Omental fat pad (tissue), 4 donors: ENCODE measurements at places on chromosomes 1 and 21.

GRCh38 chr1:26145041-26145959 lies 13.6 kb upstream of the FAM110D start:
- peak; percentile 65 for DNase-seq

GRCh38 chr1:76827066-76827465 lies 40.2 kb upstream of the ST6GALNAC5 start:
- no peak for DNase-seq

DNA sequence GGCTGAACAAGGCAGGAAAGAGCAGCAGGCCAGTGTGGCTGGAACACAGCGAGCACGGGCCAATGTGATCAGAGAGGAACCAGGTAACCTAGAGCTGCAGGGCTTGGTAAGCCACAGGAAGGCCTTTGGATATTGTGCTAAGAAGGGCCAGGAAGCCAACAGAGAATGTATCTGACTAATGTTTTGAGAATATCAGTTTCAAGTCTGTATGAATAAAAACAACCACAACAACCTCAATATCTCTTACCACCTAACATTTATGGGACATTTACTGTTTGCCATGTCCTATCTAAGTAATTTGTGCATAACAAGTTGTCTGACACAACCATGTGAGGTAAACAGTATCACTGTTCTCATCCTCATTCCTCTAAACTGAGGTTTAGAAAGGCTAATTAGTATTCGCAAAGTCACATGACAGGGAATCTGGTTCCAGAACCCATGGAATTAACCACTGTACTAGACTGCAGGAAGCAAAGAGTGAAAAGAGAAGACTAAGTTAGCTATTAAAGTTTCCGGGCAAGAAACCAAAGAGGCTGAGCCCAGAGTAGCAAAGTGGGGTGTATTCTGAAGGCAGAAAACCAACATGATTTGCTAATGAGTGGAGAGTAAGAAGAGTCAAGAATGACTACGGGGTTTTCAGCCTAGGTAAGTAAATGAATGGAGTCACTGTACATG lies 38.9 kb downstream of the SPRTN start:
- DNase-seq, result no peak

- no peak for DNase-seq
Measured at GRCh38 chr1:204814166-204814884, 56.3 kb upstream of the NFASC start.

- no peak for DNase-seq
Measured at GRCh38 chr1:80776266-80776665, 1024.5 kb upstream of the ADGRL2 start.

DNA sequence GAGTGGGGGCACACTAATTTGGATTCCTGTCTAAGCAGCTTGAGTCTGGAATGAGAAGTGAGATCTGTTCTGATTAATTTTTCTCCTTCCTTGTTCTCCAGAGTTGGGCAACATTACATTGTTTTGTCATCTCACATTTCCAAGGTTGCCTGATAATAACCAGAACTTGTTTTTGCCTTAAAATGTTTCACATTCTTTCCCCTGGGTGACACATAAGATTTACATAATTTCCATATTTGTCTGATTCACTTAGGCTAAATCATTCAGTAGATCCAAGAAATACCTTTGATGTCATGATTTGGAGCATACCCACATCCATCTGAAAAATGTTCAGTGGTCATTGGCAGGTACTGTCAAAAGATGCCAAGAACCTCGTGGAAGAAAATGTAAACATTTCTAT lies 60.3 kb downstream of the XCL2 start:
- DNase-seq, result no peak

DNA sequence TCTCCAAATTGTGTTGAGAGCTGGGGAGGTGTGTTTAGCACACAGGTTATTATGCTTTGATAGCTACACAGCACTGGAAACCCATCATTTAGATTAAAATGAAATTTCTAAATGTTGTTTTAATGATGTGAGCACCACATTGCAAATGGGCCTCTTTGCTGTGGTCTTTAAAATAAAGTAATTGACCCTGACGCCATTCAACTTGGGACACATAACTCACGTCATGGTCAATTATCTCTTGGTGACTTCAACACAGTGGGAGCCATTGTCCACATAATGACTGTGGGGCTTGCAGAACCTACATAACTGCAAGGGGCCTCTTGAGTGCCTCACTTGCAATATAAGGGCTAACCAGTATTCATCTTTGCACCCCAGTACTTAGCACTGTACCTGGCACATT lies 280.4 kb downstream of the HLX start:
- DNase-seq, result no peak

GRCh38 chr1:210339500-210339899 lies 10.8 kb downstream of the HHAT start:
- no peak for DNase-seq

GRCh38 chr1:203296460-203297073 lies 8.8 kb upstream of the BTG2 start:
- DNase-seq, result no peak

DNA sequence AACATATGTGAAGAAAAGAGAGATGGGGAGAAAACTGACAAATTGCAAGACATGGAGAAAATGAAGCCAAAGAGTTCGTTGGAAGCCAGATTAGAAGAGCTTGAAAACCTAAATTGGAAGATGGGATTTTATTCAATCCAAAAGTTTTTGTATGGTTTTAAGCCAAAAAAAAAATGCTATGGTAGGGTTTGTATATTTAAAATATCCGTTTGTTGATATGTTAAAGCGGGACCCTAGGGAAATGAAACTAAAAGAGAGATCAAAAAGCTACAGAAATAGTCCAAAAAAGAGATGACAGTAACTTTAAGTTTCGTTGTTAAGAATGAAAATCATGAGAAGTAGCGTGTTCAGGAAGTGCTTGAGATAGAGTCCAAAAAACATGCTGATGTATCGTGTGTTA lies 617.7 kb upstream of the ADGRL2 start:
- no peak for DNase-seq

GRCh38 chr21:33030633-33031032 lies 4.9 kb downstream of the OLIG2 start:
- DNase-seq, result no peak

DNA sequence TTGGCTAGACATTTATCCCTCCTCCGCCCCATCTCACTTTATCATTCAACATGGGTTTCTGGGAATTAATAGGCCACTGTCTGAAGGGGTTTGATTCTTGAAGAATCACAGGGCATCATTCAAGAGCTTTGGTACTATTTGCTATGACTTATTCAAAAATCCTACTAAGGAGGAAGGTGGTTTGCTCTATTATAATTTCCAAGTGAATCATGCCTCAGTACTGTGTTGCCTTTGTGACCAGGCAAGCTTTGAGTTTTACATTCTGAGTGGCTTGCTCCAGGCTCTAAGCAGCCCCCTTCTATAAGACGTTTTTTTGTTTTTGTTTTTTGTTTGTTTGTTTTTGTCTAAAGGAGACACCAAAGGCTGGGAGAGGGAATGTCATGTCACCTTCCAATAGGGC lies 2.6 kb downstream of the C1orf21 start:
- no peak for DNase-seq

GRCh38 chr1:11990303-11991032 lies 10.2 kb downstream of the MFN2 start:
- DNase-seq, result no peak

GRCh38 chr1:13707164-13707563 lies 7.2 kb downstream of the PRDM2 start:
- no peak for DNase-seq

- no peak for DNase-seq
Measured at GRCh38 chr1:116164150-116164549, 53.0 kb downstream of the MAB21L3 start.

DNA sequence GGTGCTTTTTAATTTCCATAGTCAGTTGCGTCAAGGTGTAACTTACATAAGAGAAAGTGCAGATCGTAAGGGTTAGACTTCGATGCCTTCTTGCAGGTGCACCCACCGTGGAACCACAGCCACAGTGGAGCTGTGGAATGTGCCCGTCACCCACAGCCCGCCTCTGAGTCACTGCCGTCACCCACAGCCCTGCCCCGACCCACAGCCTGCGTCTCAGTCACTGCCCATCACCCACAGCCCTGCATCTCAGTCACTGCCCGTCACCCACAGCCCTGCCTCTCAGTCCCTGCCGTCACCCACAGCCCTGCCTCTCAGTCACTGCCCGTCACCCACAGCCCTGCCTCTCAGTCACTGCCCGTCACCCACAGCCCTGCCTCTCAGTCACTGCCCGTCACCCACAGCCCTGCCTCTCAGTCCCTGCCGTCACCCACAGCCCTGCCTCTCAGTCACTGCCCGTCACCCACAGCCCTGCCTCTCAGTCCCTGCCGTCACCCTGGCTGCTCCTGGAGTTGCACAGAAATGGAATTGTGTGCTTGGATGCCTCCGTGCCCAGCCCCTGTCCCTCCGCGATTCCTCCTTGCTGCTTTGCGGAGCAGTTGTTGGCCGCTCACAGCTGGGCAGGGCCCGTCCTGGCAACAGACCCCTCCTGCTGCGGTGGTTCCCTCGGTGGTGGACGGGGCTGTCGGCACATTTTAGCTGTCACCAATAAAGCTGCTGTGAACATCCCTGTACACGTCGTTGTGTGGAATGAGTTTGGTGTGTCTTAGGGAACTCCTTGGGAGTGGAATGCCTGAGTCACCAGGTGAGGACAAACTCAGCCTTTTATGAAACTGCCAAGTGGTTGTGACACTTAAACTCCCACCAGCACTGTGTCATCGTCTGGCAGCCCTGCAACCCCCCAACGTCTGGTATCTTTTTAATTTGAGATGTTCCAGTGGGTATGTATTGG lies 44.9 kb upstream of the COL6A2 start:
- DNase-seq, result no peak

DNA sequence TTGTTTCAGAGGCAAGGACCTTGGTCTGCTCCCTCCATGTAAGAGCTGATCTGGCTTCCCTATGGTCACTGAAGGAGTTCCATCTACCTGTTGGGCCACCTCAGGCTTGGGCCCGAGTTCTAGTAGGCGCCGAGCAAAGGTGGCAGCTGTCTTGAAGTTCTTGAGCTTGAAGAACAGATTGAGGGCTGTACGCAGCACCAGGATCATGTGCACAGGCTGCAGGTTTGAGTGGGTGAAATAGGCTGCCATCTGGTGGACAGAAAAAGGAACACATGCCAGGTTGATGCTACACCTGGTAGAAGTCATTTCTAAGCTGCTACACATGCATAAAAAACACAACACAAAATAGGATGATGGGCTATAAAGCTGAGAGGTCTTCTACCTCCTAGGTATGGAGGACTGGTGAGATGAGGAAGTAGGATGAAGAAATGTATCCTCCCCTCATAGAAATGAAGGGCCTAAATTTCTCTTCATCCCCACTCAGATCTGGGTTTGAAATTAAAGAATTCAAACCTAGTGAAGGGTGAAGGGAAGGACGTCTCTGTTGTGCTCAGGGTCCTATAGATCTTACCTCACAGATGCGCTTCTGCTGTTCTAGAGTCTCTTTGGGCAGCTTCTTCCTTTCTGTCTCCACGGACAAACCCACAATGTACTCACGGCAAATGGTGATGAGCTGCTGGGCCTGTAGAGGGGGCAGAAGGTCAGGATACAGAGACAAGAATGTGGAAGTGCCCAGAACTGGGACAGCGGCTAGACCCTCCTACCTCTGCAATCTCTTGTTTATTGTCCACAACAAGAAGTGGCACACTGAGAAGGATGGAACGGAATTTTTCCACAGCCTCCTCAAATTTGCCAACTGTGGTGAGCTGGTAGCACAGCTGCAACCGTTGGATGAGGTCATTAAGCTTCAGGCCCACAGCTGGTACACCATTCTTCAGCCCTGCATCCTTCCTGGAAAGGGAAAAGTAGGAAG lies 6.6 kb upstream of the PEX19 start:
- DNase-seq, result no peak

DNA sequence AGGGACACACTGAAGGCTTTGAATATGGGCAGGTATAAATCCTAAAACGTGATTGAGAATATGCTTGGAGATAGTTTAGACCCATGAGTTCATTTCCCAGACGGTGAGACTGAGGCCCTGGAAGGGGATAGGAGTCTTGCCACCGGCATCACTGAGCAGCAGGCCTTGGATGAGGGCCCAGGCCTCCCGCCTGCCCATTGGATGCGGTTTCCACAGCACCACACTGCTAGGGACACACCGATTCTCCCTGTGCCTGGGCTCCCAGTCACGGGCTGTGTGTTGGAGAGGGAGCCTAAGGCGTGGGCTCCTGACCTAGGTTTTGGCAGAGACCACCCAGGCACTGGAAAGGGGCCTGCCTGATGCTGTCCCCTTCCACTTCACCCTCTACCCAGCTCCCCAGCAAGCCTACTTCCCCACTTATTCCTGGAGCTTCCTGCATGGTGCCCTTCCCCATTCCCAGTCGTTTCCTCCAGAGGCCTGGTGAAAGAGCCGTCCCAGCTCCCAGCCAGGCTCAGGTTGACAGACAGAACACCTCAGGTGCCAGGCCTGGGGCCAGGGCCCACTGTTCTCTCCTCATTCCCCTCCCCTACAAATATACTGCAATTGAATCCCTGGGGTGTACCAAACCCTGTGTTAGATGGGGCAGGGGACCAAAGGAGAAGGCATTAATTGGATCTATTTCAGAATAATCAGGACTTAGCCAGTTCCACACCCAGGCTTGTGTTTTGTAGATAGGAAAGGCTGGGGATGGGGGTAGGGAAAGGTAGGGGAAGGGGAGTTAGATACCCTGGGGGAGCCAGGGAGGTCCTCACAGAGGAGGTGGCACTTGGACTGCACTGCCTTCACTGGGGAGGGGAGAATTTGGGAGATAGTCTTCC lies 3.4 kb downstream of the FOXO6 start:
- no peak for DNase-seq

DNA sequence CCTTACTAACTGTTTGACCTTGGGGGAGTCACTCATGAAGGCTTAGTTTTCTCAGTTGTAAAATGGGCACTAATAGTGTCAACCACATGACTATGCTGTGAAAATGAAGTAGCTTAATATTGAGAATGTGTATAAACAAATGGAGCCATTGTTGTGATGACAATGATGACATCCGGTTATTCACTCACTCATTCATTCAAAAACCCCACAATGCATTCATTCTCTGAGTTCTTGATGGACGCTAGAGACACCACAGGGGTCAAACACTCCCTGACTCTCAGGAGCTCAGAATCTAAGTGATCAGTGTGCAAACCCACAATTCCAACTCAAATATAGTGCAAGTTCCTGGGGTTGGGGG lies 138.9 kb downstream of the FOXD2 start:
- no peak for DNase-seq

DNA sequence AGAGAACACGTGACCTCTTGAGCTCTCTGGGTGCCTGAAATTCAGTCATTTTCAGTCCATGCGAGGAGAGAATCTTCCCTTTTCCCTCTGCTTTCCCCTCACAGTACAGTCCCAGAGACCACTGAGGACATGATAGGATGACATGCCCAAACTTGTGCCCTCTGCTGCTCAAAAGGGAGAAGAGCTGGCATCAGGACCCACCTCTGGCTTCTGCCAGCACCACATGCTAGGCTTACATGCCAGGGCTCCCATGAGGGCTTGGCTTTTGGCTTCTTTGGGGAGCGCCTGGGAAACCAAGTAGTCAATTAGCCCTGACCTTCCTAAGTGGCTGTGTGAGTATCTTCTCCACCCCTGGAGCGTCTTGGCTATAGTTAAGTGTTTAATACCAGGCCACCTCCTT lies 13.8 kb upstream of the KCNQ4 start:
- DNase-seq, result no peak

DNA sequence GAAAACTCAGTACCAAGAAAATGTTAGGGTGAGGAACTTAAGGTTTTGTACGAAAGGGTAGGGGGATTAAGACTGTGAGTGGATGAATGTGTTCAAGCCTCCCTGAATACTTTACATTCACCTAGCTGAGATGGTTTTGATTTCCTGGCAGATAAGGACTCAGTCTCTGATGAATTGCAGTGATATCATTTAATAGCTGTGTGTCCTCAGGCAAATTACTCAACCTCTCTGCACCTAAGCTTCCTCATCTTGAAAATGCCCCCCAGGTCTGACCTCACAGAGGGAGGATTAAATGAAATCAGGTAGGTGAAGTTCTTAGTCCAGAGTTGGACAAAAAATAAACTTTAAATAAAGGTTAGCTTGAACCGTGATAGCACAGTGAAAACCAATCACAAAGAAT lies 48.4 kb downstream of the CAMK2N1 start:
- DNase-seq, result no peak
